H54 (cell line): ENCODE measurements at places on chromosomes 16 and 17.

GRCh38 chr16:88911136-88911945 lies 44.9 kb upstream of the PABPN1L start:
- no peak for DNase-seq

DNA sequence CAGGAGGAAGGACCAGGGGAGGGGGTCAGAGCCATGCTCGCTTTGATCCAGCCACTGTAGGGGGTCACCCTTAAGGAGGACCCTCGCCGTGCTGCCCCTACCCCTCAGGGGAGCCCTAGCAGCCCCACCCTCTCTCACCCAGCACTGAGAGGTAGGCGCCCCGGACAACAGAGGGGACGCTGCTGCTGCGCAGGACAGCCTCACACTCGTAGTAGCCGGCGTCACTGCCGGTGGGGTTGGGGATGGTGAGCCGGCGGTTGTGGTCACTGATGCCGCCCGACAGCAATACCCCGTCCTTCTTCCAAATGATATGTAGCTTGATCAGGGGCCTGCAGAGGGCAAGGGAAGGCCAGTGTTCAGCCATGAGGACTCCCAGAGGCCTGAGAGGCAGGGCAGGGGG lies 126.0 kb upstream of the CDC42EP4 start:
- no peak for DNase-seq

GRCh38 chr17:50561746-50562141 lies 1.2 kb downstream of the CACNA1G start:
- no peak for DNase-seq

GRCh38 chr16:29734786-29735185 lies 11.0 kb downstream of the C16orf54 start:
- no peak for DNase-seq

GRCh38 chr16:17658881-17659280 lies 188.1 kb upstream of the XYLT1 start:
- DNase-seq, result no peak

DNA sequence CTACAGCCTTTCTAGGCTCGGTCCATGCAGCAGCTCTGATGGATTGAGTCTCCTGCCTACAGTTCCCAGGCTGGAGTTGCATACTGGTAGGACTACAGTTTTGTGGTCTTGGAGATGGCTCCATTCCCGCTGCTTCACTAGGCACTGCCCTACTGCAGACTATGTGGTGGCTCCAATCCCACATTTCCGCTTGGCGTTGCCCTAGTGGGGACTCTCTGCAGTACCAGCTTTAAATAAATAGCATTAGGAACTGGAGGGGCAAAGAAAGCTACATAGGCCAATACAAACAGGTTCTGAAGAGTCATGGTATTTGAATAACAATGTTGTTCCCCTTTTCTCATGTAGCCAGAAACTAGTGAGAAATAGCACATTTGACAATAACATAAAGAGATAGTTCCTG lies 5.4 kb upstream of the GOSR2 start:
- DNase-seq, result no peak

GRCh38 chr16:75351183-75351582 lies 82.1 kb downstream of the CFDP1 start:
- peak; percentile 53 for DNase-seq

GRCh38 chr17:51860954-51861561 lies 297.5 kb downstream of the CA10 start:
- DNase-seq, result peak; percentile 43

DNA sequence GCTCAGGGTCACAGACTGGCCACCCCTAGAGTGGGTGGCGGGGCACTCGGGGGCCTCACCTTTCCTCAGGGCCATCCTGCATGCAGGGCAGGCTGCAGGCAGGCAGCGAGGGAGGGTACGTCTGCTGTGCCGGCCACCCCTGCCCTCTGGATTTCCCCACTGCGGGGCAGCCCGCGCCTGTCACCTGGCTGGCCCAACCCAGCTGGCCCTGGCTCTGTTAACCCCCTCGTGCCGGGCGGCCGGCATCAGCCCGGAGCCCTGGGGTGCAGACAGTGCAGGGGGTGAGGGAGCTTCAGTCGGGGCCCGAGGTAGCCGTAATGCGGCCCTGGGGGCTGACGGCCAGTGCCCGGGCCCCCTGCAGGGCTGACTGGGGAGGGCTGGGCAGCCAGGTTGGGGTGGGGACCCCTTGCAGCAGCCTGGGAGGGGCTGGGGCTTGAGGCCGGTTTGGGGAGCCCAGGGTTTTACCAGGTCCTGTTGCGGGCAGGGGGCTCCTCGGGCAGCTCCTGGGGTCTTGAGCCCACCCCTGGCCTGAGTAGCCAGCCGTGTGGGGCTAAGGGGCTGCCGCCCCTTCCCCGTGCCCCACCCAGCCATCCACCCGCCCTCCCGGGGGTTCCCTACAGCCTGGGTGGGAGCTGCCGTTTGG lies at the start of gene IGFALS:
IGFALS (minus strand) TSS at position 128 of the 643 bp plus-strand sequence; CDS start at position 75, 53 bp downstream.
- DNase-seq, result no peak

DNA sequence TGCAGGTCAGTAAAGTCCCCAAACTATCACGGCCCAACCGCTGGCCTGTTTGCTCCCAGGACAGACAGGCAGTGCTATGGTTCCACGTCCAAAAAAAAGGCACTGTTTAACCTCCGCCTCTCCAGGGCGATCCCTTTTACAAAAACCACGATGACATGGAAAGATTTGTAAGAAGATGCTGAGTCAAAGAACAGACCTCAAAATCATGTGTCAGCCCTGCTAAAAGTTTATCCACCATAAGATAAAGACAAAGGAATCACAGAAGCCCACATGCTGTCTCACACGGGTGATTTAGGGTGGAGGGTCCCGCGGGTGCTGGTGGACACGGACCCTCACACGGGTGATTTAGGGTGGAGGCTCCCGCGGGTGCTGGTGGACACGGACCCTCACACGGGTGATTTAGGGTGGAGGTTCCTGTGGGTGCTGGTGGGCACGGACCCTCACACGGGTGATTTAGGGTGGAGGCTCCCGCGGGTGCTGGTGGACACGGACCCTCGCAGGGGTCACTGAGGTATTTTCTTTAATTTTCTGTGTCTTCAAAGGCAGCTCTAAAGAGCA lies 117.2 kb upstream of the METRNL start:
- DNase-seq, result peak; percentile 18

- DNase-seq, result no peak
Observed at GRCh38 chr16:48087639-48088038, 68.2 kb downstream of the ABCC12 start.

DNA sequence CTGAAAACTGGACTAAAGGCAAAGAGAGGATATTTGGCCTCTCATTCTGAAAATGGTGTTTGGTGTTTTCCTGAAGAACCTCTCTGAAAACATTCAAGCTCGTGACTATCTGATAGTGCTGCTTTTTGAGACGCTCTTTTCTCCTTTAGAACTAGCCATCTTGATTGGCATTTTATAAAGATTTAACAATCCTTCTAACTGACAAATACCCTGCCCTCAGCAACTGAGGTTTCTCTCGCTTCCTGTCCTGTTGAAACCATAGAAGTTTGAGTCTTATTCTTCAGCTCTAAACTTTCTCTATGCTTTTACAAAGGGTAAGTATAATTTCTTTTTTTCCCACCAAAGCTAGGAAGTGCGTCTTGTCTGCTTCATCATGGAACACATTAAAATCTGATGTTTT lies 13.3 kb downstream of the CNEP1R1 start:
- DNase-seq, result no peak

DNA sequence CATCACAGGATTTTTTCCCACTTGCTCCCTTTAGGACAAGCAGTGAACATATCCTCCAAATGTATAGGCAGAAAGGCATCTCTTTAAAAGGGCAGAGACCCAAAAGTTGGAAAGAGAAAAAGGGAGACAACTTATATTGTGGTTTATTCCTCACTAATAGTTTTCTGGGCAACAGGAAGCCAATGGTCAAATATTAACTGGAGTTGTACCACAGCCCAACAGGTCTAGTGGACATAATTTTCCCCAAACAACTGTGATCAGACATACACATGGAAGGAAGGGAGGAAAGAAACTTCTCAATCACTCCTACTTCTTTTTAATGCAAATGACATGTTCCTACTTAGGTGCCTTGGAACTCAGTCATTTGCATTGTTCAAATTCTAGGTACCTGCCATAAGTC lies 78.4 kb downstream of the SOX9 start:
- DNase-seq, result no peak

- DNase-seq, result no peak
Observed at GRCh38 chr17:77927777-77928518, 30.6 kb upstream of the TNRC6C start.

GRCh38 chr16:48047241-48047640 lies 108.6 kb downstream of the ABCC12 start:
- no peak for DNase-seq

- peak; percentile 45 for DNase-seq
Observed at GRCh38 chr16:11994143-11995119, 17.9 kb downstream of the SNX29 start.

- DNase-seq, result peak; percentile 77
Observed at GRCh38 chr16:66899945-66900710, 18.6 kb downstream of the CDH16 start.

GRCh38 chr16:11913425-11914079 lies 2.2 kb downstream of the GSPT1 start:
- no peak for DNase-seq

- DNase-seq, result no peak
Observed at GRCh38 chr17:31495022-31495885, 103.8 kb downstream of the RAB11FIP4 start.

DNA sequence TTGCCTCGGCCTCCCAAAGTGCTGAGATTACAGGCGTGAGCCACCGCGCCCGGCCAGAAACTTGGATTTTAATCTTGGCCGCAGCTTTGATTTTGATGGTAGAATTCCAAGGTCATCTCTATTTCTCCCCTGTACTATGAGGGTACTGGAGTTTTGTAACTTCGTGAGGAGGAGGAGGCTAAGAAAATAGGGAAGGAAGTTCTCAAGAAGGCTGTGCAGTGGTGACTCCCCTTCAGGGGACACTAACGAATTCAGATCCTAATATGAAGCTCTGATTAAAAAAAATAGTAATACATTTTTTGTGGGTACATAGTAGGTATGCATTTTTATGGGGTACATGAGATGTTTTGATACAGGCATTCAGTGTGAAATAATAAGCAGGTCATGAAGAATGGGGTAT lies 55.9 kb downstream of the LDHD start:
- no peak for DNase-seq

GRCh38 chr17:18184143-18185031 lies 759 bp downstream of the ALKBH5 start:
- DNase-seq, result no peak

GRCh38 chr17:2798678-2799077 lies 2.4 kb downstream of the RAP1GAP2 start:
- no peak for DNase-seq

- DNase-seq, result no peak
Observed at GRCh38 chr17:59287891-59288290, 43.6 kb upstream of the YPEL2 start.

GRCh38 chr17:34886831-34887230 lies 74.4 kb downstream of the CCT6B start:
- no peak for DNase-seq

DNA sequence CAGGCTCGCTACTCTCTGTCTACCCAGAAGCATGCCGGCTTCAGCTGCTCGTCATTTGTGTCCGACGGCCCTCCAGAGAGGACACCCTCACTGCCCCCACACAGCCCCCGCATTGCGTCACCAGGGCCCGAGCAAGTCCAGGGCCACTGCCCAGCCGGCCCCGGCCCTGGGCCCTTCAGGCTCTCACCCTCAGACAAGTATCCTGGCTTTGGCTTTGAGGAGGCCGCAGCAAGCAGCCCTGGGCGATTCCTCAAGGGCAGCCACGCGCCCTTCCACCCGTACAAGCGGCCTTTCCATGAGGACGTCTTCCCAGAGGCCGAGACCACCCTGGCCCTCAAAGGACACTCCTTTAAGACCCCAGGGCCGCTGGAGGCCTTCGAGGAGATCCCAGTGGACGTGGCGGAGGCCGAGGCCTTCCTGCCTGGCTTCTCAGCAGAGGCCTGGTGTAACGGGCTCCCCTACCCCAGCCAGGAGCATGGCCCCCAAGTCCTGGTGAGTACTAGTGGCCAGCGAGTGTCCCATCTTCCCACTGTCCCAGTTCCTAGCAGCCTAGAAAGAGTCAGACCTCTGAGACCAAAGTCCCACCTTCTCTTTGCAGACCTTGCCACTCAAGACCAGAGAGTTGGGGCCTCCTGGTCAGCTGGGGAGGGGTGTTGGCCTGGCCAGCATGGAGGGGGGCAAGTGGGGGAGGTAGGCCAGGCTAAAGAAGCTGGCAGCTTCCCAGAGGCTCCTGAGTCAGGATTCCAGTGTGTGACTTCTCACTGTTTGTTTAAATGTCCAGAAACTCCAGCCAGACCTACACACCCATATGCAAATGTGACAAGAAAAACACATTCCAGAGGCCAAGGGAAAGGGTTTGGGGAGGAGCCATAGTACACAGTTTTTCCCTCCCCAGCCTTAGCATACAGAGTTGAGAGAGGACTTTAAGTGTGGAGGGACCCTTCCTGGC lies 18.6 kb downstream of the FOXN1 start:
- peak; percentile 65 for DNase-seq

DNA sequence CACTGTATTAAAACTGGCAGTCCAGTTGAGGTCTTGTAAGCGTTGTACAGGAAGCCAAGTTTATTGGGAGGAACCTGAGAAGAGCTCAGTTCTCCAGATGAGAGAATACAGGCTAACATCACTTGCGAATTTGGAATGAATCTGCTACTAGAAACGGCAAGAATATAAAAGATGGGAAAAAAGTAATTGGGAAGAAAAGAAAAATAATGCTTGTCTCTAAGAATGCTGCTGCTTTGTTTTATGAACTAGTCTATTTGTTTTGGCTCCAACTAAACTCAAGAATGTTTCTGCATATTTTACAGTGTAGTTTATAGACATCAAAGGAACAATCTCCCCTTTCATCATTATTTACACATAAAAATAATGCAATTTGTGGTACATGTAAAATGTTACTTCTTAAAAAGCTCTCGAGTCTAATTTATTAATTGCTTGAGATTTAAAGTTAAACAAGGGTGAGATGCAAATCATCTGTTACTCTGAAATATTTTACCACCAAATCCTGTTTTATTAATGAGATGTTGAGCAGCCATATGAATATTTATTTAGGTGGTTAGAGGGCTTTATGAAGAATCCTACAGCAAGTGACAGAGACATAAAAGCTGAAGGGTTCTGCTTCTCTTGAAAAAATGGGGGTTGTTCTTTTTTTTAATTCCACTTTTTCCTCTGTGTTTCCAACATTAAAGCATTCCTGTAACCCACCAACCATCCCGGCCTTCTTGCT lies 162.1 kb upstream of the AXIN2 start:
- DNase-seq, result no peak
